GM06990 (cell line): ENCODE measurements at places on chromosomes 1 and 21.

DNA sequence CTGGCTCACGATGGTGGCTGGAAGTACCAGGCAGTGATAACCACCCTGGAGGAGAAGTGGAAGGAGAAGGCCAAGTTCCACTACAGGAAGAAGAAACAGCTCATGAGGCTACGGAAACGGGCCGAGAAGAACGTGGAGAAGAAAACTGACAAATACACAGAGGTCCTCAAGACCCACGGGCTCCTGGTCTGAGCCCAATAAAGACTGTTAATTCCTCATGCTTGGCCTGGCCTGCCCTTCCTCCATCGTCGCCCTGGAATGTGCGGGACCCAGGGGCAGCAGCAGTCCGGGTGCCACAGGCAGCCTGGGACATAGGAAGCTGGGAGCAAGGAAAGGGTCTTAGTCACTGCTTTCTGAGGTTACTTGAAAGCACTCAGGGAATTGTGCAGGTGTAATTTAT lies 10.8 kb downstream of the IL24 start:
- no peak for DNase-seq

DNA sequence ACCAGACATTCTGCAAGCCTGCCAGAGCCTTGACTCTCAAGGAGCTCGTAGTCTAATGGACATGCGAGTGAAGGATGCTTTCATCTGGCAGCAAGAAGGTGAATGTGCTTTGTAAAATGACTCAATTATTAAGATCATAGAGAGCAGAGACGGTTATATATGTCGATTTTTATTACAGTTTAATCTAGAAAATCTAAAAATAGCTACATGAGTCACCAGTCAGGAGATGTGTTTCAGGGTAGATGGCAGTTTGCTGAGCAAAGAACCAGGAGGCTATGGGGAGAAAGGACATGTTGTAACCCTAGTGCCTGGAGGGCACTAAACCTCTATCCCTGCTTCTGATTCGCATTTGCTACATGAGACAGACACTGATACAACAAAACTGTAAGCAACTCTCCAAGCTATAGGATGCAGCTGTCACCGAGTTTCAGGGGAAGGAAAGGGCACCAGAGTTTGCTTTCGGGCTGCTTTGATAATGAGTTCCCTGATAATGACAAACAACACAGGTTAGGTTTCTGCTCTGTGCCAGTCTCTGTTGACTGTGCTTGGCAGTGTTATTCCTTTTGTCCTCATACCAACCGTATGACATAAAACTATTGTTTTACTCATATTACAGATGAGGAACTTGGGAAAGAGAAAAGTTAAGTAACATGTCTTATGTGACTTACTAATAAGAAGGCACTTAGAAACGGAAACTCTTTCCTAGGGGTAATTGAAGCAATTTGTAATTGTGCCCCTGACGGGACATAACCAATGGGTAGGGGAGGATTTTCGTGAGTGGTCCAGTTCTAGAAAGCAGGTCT lies 43.2 kb downstream of the C1orf198 start:
- DNase-seq, result no peak

DNA sequence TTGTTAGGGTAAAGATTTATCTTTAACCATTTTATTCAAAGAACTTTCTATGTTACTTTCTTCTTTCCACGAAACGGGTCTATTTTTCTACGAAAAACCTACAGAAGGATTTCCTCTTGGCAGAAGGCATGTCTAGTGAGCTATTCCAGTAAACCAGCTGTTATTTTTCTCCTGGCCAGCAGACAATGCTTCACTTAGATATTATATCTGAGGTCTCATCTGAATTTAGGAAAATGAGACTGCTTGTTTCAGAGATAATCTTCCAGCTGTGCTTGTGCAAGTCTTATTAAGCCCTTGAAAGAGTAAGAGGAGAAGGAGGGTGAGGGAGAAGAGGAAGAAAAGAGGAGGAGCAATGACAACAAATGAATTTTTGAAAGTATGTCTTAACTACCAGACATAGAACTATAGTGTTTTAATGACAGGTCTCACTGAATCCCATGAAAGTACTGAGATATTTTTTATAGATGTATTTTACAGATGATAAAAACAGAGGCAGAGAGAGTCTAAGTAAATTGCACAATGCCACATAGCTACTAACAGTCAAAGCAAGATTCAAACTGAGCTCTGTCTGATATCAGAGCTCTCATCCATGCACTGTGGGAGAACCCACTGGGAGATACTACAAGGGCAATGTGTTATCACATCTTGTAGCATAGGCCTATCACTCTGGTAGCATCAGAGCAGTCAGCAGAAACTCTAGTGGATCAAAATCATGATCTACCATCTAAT lies 54.6 kb upstream of the SAMSN1 start:
- DNase-seq, result no peak

- no peak for DNase-seq
Observed at GRCh38 chr1:84122780-84123382, 21.2 kb upstream of the PRKACB start.

GRCh38 chr1:153535242-153536011 lies at the start of gene S100A6:
S100A6 (minus strand) TSS chr1:153535991; CDS start chr1:153535339, 652 bp downstream.
- peak; percentile 31 for DNase-seq

- DNase-seq, result no peak
Observed at GRCh38 chr21:26148840-26149354, 21.7 kb downstream of the APP start.

DNA sequence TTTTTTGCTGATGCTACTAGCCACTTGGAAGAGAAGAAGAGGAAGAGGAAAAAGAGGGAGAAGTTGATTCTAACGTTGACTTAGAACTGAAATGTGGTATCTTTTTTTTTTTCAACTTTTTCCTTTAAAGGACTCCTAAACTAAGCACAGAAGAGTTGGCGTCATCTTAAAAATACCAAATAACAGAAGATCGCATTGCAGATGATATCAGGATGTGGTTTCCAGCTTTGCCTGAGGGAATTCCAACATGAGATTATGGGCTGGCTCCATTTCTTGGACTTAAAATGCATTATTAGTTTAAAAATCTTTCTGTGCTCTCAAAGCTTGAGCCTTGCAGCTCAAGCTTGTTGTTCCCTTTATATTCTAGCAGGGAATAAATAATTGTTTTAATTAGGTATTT lies 29.8 kb downstream of the WDR3 start:
- DNase-seq, result no peak

GRCh38 chr1:231180034-231180433 lies 18.2 kb downstream of the TRIM67 start:
- no peak for DNase-seq

GRCh38 chr21:42614811-42615351 lies 38.5 kb upstream of the PDE9A start:
- DNase-seq, result peak; percentile 38

- DNase-seq, result no peak
Observed at GRCh38 chr21:23111070-23111600, 2112.9 kb downstream of the NCAM2 start.

DNA sequence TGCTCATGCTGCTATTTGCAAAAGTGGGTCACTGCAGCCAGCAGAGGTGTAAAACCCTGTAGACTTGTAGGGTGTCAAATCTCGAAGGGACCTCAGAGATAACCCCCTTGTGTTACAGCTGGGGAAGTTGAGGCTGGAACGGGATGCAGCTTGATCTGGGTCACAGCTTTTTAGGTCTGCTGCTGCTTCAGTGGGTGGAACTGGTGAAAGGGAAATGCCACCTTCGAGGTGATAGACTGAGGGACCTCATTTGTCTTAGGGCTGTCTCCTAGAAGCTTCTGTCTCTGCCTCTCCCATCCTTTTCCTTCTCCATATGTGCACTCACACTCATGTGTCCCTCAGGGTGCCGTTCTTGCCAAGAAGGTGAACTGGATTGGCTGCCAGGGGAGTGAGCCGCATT lies 35.4 kb downstream of the QSOX1 start:
- no peak for DNase-seq

DNA sequence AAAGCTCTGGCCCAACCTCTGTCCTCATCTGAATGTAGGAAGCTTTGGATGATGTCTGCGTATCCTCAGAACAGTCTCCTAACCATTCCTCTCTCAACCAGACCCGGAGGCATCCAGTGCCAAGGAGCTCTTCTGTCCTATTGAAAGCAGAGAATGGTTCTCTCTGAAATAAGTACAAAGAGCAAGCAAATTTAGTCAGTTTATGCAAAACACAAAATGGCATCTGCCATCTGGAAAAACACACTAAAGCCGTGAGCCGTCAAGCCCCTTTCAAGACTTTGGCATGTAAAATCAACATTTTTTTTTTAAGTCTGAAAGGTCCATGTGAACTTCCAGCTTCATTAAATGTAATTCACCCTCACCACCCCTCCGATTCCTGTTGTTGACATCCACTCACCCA lies 21.7 kb upstream of the PROX1 start:
- DNase-seq, result no peak

DNA sequence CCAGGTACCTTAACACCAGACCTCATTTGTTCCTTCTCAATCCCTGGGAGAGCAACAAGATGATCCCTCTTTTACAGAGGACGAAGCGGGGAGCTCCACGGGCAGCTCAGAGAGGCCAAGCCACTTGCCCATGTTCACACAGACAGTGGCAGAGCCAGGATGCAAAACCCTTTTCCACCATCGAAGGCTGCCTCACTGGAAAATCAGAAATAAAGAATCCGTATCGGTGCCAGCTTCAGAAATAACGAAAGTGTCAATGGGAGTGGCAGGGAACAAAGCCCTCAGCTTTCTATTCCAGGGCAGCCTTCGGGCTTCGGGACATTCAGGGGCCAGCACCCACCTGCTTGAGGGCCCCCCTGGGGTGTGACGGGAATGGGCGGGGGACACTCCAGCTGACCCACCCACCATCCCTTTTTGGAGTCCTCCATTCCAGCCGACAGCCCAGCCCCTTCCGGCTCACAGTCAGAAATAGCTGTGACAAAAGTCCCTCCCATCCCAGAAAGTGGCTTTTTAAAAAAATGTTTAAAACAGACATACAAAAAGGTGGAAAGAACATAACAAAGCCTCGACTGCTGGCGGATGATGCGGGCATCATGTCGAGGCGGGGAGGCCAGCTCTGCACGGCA lies 6.0 kb downstream of the IFFO2 start:
- DNase-seq, result peak; percentile 51

GRCh38 chr1:89996450-89997110 lies 1.7 kb downstream of the ZNF326 start:
- DNase-seq, result no peak

GRCh38 chr1:14941864-14942263 lies 211.7 kb upstream of the TMEM51 start:
- DNase-seq, result no peak

GRCh38 chr1:224881762-224882211 lies 47.7 kb upstream of the DNAH14 start:
- no peak for DNase-seq

GRCh38 chr1:44264451-44264771 lies 51.1 kb downstream of the DMAP1 start:
- DNase-seq, result no peak

DNA sequence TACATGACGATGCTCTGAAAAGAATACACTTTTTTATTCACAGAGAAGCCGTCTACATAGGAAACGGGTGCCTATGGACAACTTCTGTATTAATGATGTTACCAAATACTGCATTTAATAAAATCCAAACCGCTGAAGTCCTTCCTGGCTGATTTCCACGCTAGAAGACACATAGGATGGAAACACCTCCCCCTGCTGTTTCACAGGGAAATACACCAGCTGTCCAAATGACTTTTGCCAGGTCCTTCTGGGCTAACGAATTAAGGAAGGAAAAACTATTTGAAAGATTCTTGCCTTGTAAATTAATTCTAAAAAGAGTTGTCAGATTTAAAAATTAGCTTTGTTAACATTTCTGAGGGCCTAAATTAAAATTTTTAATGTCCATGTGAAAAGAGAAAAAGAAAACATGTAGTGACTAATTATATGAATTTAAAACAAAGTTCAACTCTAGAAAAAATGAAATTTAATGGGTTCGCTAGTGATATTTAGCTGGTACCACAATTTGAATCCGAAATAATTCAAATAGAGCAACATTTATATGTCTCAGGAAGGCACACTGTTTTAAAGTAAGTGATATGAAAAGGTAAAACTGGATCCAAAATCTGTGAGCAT lies 146.0 kb downstream of the RERE start:
- DNase-seq, result no peak

- DNase-seq, result no peak
Observed at GRCh38 chr1:24888061-24888970, 41.8 kb downstream of the RUNX3 start.

DNA sequence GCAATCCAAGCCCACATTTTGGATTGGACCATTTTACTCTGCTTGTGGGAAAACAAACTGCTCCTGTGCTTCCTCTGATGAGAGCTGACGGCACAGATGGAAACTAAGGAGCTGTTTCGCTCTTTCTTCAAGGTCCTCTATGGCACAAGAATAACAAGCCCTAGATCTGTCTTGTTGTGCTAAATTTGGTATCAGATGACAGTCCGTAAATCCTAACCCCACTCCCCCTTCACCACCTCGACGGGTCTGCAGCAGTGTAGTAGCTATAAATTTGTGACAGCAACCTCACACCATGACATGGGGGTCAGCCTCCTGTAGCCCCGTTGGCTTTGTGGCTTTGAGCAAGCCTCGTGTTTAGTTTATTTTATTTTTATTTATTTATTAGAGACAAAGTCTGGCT lies 85.9 kb downstream of the ADSS2 start:
- DNase-seq, result no peak

DNA sequence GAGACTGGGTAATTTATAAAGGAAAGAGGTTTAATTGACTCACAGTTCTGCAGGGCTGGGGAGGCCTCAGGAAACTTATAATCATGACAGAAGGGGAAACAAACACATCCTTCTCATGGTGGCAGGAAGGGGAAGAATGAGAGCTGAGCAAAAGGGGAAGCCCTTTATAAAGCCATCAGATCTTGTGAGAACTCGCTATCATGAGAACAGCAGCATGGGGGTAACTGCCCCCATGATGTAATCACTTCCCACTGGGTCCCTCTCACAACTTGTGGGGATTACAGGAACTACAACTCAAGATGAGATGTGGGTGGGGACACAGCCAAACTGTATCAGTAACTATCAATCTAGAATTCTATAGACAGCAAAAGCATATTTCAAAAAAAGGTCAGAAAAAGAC lies 64.7 kb upstream of the ACTRT2 start:
- DNase-seq, result no peak

- no peak for DNase-seq
Observed at GRCh38 chr21:29289317-29289716, 9.4 kb upstream of the BACH1 start.
